Substantia nigra (tissue), 51 donors: ENCODE measurements at places on chromosomes 7 and 10.

DNA sequence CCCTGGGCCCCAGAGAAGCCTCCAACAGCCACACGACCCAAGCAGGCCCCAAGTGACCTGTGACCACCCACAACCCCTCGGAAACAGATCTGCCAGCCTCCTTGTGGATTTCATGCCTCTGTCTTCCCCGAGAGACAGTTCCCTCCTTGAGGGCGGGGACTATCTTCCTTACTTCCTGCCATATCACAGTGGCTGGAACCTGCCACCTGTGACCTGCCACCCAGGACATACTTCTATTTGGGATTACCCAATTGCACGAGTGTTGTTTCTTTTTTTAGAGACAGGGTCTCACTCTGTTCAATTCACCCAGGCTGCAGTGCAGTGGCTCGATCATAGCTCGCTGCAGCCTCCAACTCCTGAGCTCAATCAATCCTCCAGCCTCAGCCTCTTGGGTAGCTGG, 25.9 kb downstream of the TNRC18 start:
- no peak for DNase-seq

- no peak for DNase-seq
Observed at GRCh38 chr10:68151453-68151852, 42.2 kb downstream of the MYPN start.

DNA sequence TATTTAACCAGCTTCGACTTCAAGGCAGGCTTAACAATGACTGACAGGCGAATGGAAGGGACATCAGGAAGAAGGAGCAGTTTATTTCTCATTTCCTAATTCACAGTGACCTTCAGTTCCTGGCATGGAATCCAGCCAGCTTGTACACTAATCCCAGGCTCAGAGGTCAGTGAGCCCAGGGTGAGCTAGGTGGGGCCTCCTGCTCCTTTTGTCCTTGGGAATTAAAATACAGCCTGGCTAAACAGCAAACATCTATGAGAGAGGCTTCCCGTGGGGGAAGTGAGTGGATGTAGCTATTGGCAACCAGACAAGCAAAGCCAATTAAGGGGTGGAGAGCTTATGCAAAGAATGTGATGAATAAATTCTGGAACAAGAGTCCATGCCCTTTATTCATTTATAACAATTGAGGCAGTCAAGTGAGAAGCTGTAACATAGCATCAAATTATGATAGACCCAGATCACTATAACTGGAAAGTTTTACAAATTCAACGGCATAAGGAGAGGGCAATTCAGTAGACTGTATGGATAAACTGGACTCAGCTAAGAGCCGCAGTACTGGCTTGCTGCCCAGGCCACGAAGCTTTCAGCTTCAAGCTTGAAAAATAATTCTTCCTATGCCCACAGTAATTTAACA, 57.1 kb downstream of the STK17A start:
- peak; percentile 28 for DNase-seq

DNA sequence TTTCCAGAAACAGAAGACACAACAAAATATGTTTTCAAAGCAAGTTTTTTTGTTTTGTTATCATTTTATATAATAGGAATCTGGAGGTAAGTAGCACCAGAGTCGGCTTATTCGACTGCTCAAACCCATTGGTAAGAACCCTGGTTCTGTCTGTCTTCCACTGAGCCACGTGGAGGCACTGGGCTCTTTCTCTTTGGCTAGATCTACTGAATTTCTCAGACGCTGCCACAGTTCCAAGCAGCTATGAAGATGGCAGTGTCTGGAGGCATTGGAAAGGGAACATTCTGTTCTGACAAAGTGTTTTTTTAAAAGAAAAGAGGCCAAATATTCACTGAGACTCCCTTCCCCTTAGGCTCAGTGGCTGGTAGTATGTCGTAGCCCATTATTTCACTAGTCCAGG, 338.8 kb downstream of the NRG3 start:
- DNase-seq = peak; percentile 48

GRCh38 chr7:148286150-148286549, 304.4 kb upstream of the C7orf33 start:
- DNase-seq = no peak

- no peak for DNase-seq
Observed at GRCh38 chr7:15113752-15114151, 211.2 kb upstream of the DGKB start.

DNA sequence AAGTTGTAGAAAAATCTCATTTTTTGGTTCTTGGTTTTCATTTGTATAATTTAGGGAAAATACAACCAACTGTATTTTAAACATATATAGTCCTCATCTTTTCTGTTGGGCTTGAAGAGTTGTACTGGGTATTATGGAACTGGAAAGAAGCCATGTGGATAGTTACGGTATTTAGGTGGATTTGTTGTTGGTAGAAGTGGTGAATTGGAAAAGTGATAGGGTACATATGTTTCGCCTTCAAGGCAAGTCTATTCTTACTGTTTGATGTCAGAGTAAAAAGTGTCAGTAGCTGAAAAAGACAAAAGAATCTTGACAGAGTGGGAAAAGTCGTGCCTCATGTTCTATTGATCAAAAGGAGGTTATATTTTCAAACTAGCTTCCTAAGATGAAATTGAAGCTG, 64.6 kb downstream of the GBF1 start:
- no peak for DNase-seq

GRCh38 chr7:41024126-41024525, 678.8 kb downstream of the INHBA start:
- DNase-seq = no peak

GRCh38 chr7:157250605-157251228, 86.1 kb upstream of the DNAJB6 start:
- DNase-seq = no peak

DNA sequence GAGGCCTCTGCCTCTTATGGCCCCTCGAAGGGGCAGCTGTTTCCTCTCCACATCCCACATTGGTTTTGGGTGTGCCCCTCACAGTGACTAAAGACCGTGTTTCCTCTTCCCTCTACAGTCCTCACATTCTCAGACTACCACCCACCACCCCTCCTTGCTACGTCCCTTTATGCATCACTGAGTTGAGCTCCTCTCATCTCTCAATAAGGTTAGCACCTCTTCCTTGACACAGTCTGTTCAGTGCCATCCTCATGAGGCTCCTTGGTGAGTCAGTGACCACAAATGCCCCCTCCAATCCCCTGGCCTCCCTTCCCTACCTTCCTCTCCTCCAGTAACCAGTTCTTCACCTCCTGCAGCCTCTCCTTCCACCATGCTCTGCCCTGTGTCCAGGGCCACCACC, 239.1 kb upstream of the MYO3A start:
- DNase-seq = no peak

GRCh38 chr7:139673230-139673629, 104.6 kb downstream of the HIPK2 start:
- DNase-seq = no peak

- no peak for DNase-seq
Observed at GRCh38 chr10:130792096-130792845, 519.2 kb downstream of the TCERG1L start.

DNA sequence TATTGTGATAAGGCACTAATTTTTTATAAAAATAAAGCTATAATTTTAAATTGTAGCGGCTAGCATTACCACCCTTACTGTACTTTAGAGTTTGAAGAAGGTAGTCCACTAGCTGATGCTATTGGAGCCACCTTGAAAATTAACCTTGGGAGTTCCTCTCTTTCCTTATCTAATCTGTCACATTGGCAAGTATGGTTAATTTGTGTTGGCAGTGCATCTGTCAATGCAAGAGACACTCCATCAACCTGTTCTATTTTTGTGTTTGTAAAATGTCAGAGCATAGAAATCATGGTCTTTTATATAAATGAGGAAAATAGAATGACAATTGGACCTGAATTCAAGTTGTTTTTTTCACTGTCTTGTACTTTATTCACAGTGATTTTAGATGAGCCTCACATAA, 20.5 kb downstream of the GLCCI1 start:
- no peak for DNase-seq

GRCh38 chr7:152086513-152086912, 61.0 kb downstream of the GALNT11 start:
- DNase-seq = no peak

- no peak for DNase-seq
Observed at GRCh38 chr7:75762350-75762917, 9.6 kb downstream of the CCL26 start.

GRCh38 chr7:41869091-41869490, 166.2 kb upstream of the INHBA start:
- no peak for DNase-seq

DNA sequence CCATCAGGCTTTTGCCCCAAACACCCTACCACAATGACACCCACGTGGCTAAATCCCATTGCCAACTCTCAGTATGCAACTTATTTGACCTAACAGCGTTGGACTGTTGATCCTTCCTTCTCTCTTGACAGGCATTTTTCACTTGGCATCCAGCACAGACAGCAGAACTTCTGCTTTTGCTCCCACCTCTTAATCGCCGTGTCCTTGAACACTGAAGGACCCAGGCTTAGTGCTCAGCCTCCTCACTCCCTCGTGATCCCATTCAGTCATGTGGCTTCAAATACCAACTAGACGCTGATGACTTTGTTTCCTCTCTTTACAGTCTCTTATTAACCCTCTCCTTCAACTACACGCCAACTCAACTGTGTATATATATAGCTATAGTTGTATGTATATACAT, 25.0 kb downstream of the ZFAND2A start:
- no peak for DNase-seq

DNA sequence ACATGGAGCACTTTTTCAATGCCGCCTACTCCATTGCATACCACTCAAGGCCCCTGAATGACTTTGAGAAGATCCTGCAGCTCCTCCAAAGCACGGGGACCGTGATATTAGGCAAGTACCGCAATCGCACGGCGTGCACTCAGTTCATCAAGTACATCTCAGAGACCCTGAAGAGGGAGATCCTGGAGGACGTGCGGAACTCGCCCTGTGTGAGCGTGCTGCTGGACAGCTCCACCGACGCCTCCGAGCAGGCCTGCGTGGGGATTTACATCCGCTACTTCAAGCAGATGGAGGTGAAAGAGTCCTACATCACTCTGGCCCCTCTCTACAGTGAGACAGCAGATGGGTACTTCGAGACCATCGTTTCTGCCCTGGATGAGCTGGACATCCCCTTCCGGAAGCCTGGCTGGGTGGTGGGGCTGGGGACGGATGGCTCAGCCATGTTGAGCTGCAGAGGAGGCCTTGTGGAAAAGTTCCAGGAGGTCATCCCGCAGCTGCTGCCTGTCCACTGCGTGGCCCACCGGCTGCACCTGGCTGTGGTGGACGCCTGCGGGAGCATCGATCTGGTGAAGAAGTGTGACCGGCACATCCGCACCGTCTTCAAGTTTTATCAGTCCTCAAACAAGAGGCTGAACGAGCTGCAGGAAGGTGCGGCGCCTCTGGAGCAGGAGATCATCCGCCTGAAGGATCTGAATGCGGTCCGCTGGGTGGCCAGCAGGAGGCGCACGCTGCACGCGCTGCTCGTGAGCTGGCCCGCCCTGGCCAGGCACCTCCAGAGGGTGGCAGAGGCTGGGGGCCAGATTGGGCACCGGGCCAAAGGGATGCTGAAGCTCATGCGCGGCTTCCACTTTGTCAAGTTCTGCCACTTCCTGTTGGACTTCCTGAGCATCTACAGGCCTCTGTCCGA, 12.7 kb upstream of the ATP6V0E2 start:
- DNase-seq = no peak

DNA sequence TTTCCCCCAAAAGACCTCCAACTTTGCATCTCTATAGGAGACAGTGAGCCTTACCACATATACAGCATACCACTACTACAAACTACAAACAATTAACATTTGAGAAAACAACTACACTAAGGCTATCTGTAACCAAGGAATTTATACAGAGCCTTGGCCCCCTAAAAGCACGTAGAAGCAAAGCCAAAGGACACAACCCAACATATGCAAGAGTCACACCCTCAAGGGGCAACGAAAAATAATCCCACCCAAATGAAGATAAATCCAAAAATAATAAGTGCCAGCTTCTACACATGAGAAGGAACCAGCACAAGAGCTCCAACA, 149.5 kb downstream of the ZEB1 start:
- no peak for DNase-seq

DNA sequence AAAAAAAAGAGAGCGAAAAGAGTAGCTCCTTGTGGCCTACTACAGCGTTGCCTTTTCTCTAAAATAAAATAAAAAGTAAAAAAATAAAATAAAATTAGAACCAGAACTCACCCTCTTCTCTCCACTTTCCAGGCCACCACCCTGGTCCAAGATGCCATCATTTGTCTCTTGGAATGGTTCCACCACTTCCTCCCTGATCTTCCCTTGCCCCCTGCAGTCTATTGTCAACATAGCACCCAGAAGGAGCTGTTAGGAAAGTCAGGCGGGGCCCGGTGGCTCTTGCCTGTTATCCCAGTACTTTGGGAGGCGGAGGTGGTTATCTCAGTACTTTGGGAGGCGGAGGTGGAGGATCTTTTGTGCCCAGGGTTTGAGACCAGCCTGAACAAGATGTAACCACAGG, 7.6 kb upstream of the GRID2IP start:
- no peak for DNase-seq

DNA sequence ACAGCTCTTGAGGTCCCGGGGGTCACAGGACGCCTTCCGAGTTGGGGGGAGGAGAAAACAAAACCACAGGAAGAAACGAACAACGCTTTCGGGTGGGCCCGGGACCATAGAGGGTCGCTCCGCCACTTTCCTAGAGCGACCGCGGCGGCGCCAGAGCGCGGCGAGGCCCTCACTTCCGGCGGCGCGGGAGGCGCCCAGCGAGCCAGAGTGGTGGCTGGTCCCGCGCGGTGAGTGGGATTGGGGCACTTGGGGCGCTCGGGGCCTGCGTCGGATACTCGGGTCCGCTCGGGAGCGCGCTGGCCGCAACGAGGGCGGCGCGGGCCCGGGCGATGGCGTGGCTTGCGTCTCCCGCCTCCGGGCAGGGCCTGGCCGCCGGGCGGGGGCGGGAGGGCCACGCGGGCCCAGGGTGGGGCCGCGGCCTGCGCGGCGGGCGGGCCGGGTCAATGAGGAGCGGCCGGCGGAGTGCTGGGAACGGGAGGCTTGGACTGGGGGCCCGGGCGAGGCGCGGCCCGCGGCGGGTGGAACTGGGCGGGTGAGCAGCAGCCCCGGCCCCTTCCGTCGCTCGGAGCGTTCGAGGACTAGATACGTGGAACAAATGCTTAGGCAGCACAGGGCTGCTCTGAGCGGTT, at the start of gene ZNF22:
TSS of gene ZNF22 (plus strand) at position 172 of the 629 bp plus-strand sequence. CDS start 2,446 bp downstream, outside the sequence.
- peak; percentile 62 for DNase-seq

DNA sequence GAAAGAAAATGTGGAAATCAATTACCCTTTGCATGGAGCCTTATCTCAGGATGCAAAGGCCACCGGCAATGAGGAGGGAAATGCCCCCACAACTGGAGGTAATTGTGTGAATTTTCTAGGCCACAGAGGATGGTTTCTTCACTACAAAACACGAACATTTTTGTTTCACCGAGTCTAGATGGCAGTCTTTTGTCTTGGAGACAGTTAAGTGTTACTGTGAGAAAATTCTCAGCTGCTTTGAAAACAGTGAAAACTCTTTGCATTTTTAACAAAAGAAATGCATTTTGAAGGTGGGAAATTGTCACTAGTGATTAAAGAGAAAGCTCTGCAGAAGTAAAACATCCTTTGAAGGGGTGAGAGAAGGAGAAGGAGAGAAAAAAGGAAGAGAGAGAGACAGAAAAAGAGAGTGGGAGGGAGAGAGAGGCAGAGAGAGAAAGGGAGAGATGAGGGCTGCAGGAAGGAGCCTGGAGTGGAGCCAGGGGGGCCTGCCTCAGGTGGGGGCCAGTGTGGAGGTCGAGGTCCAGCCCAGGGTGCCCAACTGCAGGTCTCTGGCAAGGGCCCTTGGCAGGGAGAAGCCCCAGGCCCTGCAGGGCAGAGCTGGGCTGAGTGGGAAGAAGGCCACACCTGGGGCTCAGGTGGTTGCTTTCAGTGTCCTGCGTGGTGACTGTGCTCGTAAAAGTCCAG, 261.4 kb downstream of the ADARB2 start:
- no peak for DNase-seq
